Activated effector memory CD4-positive, alpha-beta T cell treated with anti-CD3 and anti-CD28 coated beads, Interleukin-2, amount 50 U/mL, for 16 hours (primary cell): ENCODE measurements at places on chromosomes 13 and 19.

GRCh38 chr19:51531349-51532315 is at the start of gene SIGLEC6:
TSS of gene SIGLEC6 (minus strand) at chr19:51531670. CDS start at chr19:51531648, 22 bp downstream.
- no peak for DNase-seq

GRCh38 chr19:33278403-33279269 is 23.7 kb downstream of the CEBPA start:
- no peak for DNase-seq

GRCh38 chr13:63851526-63851925 is 2435.9 kb upstream of the PCDH20 start:
- DNase-seq: no peak

GRCh38 chr13:68234274-68234673 is 1004.1 kb upstream of the PCDH9 start:
- no peak for DNase-seq

DNA sequence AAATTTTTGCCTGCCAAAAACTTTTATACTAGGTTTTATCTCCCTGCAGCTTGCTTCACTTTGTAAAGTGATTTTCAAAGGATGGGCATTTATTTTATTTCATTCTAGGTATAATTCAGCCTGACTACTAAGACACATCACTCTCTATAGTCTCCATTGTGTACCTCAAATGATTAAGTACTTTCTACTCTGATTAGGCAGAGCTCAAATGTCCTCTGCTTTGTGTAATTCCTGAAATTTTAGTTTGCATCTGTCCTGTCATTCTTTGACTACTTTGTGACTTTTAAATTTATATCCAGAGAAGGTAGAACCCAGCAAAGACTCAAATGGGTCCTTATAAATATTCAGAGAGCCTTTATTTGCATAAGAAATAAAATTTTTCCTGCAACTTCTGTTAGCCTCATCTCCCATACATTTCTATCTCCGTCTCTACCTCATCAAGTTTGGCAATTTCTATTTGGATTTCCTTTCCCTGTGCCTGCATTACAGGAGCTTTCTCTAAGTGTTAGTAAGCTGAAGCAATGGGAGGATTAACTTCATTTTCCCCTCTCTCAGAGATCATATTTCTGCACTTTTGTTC is 1038.0 kb upstream of the ATXN8OS start:
- DNase-seq: no peak

DNA sequence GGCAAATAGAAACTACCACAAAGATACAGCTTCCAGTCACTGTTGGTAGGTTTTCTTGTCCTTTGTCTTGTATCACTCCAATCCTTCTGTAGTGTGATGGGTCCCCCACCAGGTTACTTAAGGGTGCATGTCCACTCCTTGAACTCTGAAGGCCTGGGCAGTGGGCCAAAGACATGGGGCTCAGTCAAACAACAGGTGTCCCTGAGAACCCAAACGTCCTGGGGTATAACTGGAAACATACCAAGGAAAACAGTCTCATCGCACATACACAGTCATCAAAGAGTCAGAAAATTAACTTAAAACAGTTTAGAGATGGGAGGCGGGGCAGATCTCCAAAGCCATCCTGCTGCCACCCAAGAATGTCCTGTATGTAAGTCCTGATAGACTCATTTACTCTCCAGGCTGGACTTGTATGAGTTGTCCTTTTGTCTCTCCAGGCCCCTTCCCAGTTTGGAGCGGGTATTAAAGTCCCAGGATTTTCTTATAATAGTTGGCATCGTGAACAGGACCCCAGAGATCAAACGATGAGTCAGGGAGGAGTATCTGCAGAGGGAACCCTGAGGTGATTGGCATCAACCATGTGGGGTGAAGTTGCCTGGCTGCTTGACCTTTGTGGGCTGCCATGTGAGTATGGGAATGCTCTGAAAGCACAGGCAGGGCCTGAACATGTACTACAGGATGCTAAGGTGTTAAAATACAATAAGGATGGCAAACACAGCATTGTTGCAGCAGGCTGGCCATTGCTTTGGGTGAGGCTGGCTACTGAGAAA is 613.2 kb upstream of the KLF12 start:
- DNase-seq: no peak

DNA sequence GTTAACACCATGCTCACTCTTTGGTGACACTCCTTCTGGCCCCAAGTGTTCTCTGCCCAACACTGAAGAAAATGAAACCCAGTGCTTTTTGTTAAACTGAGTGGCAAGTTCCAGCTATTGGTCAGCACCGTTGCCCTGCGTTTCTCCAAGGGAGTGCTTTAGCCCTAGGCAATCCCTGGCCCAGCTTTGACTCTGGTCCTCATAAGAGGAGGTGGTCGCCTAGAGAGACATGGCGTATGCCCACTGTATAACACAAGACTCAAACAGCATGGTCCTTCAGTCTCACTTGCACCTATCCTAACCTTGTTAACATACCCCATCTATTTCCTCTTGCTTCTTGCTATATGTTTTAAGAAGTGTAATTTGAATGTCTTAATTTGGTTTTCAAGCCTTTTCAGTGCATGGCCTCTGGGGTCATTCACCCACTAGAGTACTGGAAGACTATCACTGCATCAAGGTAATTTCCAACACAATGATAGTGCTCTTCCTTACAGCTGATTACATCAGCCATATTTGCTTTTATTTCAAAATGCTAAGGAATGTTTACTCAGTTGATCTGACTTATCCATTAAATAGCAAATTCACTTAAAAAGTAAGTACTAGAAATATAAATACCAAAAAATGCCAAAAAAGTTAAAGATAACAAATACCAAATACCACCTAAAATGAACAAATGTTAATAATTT is 190.5 kb upstream of the SOX21 start:
- DNase-seq: no peak

DNA sequence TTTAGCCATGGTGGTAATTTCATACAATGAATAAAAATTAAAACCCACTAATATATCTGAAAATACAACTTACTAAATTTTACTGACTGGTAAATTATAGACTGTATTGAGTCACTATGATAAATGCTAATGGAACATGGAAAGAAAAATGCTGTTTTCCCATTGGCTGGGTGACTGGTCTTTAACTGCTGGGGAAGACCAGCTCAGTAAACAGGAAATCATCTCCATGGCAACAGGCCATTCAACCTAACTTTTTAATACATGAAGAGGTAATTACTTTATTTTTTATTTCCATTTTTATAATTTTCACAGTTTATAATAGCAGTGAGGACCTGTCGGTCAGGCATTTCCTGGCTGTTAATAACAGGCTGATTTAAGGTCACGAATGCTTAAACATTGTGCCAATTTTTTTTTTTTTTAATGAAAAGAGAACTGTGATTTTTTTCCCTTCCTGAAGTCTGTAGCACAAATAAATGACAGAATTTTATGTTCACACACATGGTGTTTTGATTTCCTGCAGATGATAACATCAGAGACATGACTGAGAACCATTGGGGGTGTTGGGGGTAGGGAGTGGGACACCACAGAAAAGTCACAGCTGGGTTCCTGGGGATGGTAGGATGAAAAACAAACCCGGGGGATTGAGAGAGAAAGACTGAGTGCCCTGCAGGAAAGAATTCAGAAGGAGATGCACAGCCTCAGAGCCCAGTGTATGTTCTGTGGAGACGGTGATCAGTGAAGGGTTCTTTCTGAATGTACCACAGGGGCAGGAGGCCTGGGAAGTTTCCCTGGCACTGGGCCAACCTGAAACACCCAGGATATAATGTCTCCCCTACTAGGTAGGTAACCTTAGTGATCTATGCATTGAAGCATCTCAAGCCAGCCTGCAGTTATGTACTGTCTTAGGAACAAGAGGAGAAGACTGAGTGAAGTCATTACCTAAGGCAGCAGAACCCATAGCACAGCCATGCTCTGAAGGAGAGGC is 297.1 kb downstream of the COG6 start:
- no peak for DNase-seq

GRCh38 chr13:48210178-48210577 is 22.8 kb upstream of the ITM2B start:
- no peak for DNase-seq

GRCh38 chr13:59745392-59745788 is 418.3 kb downstream of the DIAPH3 start:
- DNase-seq: no peak

- DNase-seq: no peak
Observed at GRCh38 chr19:32164384-32164992, 180.9 kb upstream of the ZNF507 start.

DNA sequence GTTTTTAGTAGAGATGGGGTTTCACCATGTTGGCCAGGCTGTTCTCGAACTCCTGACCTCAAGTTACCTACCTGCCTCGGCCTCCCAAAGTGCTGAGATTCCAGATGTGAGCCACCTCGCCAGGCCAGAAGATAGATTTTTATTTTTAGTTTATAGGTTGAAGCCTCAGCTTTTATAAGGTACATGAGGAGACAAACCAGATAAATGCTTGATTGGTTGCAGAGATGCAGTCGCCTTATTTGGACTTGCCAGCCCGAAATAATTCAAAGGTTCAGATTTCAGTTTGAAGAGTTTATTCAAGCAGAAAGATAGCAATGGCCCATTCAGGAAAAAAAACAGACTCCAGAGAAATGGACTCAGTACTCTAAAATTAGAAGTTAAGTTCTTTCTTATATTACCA is 3.1 kb downstream of the ZNF69 start:
- no peak for DNase-seq

DNA sequence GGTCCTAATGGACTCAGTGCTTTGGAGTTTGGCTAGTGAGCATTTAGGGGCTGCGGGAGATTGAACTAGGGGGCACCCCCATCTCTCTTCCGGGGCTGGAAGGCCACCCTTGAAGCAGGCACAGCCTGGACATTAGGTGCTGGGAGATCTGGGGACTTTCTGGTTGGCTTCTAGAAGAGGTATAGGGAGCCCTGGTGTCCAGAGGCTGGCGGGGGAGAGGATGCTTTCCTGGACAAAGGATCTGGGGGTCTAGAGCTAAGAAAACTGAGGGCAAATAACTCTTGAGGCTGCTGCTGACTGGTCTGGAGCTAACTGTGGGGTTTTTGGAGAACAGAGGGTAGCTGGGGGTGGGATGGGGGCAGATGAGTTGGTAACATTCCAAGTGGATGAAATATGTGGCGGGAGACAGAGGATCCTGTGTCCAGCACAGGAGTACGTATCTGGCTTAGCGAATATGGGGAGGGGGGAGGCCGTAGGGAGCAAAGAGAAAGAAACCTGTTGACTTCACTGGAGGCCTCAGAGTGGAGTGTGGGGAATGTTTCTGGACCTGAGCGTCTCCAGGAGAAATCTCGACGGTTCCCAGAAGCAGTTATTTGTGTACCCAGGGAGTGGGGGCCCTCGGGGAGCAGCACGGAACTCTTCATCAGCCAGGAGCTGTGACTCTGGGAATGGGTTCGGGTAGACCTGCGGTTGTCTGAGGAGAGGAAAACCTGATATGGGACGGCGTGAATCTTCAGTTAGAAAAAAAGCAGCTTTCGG is 1.4 kb downstream of the HNRNPUL1 start:
- peak; percentile 66 for DNase-seq
